Activated naive CD4-positive, alpha-beta T cell treated with anti-CD3 and anti-CD28 coated beads for 36 hours (primary cell): ENCODE measurements at places on chromosomes 6 and 20. TPM values are rescaled to one million over a fixed set of nuclear protein-coding genes. Genes with fewer than 3 reads are reported as not detected.

The SMOC2 gene
- total RNA-seq: not detected

- no peak for DNase-seq
- no peak overlapping the region for H3K27ac ChIP-seq
- no peak overlapping the region for H3K4me3 ChIP-seq
- H3K27me3 ChIP-seq: peaks cover 19% of the 10 kb centered on the region
Observed at GRCh38 chr6:96864216-96865054, 27.2 kb upstream of the GPR63 start.

GRCh38 chr6:106591111-106591825, 38.0 kb downstream of the RTN4IP1 start:
- no peaks in the 10 kb centered on the region for H3K4me1 ChIP-seq
- H3K36me3 ChIP-seq: peaks cover 3% of the 10 kb centered on the region
- no peak overlapping the region for H3K4me3 ChIP-seq
- H3K27me3 ChIP-seq: no peaks in the 10 kb centered on the region

The SLC22A23 gene
- total RNA-seq: 1.4 TPM

GRCh38 chr20:59602546-59603080, 1.7 kb upstream of the PHACTR3 start:
- no peak overlapping the region for H3K4me3 ChIP-seq
- H3K27me3 ChIP-seq: peaks cover 53% of the 10 kb centered on the region
- DNase-seq: no peak
- H3K36me3 ChIP-seq: no peaks in the 10 kb centered on the region

The HLA-DQB1 gene
- 6.2 TPM for total RNA-seq

- H3K4me1 ChIP-seq: no peaks in the 10 kb centered on the region
- DNase-seq: no peak
- H3K4me3 ChIP-seq: no peak overlapping the region
- no peaks in the 10 kb centered on the region for H3K36me3 ChIP-seq
Observed at GRCh38 chr20:61027218-61027617, 224.8 kb upstream of the CDH4 start.

GRCh38 chr6:161133963-161134362, 139.9 kb downstream of the AGPAT4 start:
- no peaks in the 10 kb centered on the region for H3K27me3 ChIP-seq
- no peak for DNase-seq
- no peak overlapping the region for H3K27ac ChIP-seq
- H3K4me3 ChIP-seq: no peak overlapping the region

- H3K36me3 ChIP-seq: no peaks in the 10 kb centered on the region
- H3K27ac ChIP-seq: no peak overlapping the region
- peaks cover 5% of the 10 kb centered on the region for H3K27me3 ChIP-seq
Observed at GRCh38 chr6:146422789-146423375, 120.8 kb upstream of the RAB32 start.

- H3K4me3 ChIP-seq: no peak overlapping the region
- peak; percentile 76 for DNase-seq
- no peaks in the 10 kb centered on the region for H3K4me1 ChIP-seq
- no peaks in the 10 kb centered on the region for H3K36me3 ChIP-seq
- no peaks in the 10 kb centered on the region for H3K27me3 ChIP-seq
- H3K27ac ChIP-seq: no peak overlapping the region
Observed at GRCh38 chr20:38221119-38221589, 39.4 kb downstream of the KIAA1755 start.

The CDKN1A gene
- total RNA-seq: 90.1 TPM

- no peak for DNase-seq
- H3K27ac ChIP-seq: no peak overlapping the region
- no peaks in the 10 kb centered on the region for H3K36me3 ChIP-seq
- no peak overlapping the region for H3K4me3 ChIP-seq
- no peaks in the 10 kb centered on the region for H3K27me3 ChIP-seq
Observed at GRCh38 chr6:9503111-9503761, 911.6 kb downstream of the TFAP2A start.

DNA sequence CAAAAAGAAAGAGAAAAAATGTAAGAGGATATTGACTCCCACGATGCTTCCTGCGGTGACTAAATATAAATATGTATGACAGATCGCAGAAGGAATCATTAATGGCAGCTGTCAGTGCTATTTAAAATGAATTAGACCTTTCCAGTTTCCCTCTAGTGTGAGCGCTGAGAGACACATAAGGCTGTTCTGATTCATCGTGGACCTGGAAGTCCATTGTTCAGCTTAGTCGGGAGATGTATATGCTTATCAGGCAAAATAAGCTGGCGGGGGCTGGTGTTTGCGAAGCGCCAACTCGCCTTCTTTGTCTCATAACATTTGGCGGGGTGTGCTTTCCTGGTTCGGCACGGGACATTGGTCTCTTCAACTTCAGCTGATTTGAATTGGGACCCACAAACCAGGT, 95.4 kb downstream of the CDH4 start:
- H3K4me3 ChIP-seq: no peak overlapping the region
- DNase-seq: no peak
- no peak overlapping the region for H3K27ac ChIP-seq
- no peaks in the 10 kb centered on the region for H3K36me3 ChIP-seq

- H3K27me3 ChIP-seq: no peaks in the 10 kb centered on the region
- H3K4me1 ChIP-seq: peaks cover 51% of the 10 kb centered on the region
- H3K27ac ChIP-seq: no peak overlapping the region
- H3K4me3 ChIP-seq: no peak overlapping the region
- peaks cover 48% of the 10 kb centered on the region for H3K36me3 ChIP-seq
- no peak for DNase-seq
Observed at GRCh38 chr6:111677249-111677990, 71.7 kb upstream of the TRAF3IP2 start.

DNA sequence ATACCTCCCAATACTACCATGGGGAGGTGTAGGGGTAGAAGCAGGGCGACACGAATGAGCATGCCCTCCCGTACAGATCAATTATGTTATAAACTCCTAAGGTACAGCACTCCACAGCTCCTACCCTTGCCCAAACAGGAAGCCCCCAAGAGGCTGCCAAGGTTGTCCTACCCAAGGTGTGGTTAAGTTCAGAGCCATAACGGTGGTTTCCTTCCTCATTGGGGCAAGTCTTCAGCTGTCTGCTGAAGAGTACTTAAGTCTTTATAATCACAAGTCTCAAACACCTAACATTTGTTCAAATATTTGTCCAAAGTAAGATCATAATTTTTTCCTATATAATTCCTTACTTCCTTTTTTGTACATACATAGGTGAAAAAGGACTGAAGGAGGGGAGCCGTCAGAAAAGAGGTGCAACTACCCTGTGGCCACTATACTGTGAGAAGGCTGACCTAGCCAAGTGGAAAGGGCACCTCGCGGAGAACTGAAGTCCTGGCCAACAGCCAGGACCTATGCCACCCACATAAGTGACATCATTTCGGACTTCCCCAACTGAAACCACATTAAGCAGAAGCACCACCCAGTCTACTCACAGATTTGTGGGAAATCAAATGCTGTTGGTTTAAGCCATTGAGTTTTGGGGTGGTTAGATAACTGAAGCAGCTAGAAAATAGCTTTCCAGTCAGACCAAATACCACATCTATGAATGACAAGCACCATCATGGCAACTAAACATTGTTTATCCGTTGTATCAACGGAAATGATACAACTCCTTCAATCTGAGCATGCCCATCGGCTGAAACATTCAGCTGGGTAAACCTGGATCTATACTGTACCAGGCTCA, 2.9 kb upstream of the RAB22A start:
- no peaks in the 10 kb centered on the region for H3K27me3 ChIP-seq
- peak overlapping the region; percentile 90 for H3K27ac ChIP-seq
- peak overlapping the region; percentile 58 for H3K4me3 ChIP-seq
- peaks cover 4% of the 10 kb centered on the region for H3K36me3 ChIP-seq
- DNase-seq: peak; percentile 78
- peaks cover 53% of the 10 kb centered on the region for H3K4me1 ChIP-seq

The PHACTR3 gene
- not detected for total RNA-seq

DNA sequence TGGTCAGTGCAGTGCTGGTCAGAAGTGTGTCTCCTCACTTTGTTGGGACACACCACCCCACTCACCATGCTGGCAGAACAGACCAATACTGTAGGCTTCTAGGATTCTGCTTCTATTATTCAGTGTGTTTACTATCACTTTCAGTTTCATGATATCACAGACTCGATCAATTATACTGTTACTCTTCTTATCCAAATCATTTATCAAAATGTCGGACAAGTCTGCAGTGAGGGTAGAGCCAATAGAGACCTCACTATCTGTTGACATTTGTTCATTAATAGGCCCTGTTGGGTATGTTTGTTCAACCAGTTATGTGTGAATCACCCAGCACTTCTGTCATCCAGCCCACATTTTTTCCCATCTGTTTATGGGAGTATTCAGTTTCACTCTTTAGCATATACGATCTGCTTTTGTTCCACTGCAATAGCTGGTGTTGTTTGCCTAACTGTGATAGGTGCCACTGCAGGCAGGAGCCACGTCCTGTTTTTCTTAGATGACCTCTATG, 140.1 kb downstream of the NRN1 start:
- peaks cover 7% of the 10 kb centered on the region for H3K36me3 ChIP-seq
- peak; percentile 43 for DNase-seq
- peak overlapping the region; percentile 76 for H3K27ac ChIP-seq
- peaks cover 47% of the 10 kb centered on the region for H3K4me1 ChIP-seq
- H3K27me3 ChIP-seq: no peaks in the 10 kb centered on the region
- peak overlapping the region; percentile 64 for H3K4me3 ChIP-seq

DNA sequence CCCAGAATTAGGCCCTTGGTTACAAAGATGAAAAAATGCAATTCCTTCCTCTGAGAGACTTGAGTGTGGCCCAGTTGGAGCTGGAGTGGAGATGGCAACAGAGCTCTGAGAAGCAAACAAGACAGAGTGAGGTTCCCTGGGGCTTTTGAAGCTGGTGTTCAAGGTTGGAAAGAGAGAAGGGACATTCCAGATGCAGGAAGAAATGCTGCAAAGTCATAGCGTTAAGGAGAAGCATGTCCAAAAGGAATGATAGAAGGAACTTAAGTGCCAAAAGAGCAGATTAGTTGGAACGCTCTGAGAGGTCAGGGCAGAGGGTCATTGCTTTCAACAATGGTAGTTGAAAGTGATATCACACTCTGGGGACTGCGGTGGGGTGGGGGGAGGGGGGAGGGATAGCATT, 251.8 kb downstream of the TBC1D7 start:
- H3K27ac ChIP-seq: no peak overlapping the region
- no peaks in the 10 kb centered on the region for H3K4me1 ChIP-seq
- H3K27me3 ChIP-seq: peaks cover 11% of the 10 kb centered on the region
- no peak for DNase-seq
- no peaks in the 10 kb centered on the region for H3K36me3 ChIP-seq
- no peak overlapping the region for H3K4me3 ChIP-seq

The BMP7 gene
- total RNA-seq: not detected

DNA sequence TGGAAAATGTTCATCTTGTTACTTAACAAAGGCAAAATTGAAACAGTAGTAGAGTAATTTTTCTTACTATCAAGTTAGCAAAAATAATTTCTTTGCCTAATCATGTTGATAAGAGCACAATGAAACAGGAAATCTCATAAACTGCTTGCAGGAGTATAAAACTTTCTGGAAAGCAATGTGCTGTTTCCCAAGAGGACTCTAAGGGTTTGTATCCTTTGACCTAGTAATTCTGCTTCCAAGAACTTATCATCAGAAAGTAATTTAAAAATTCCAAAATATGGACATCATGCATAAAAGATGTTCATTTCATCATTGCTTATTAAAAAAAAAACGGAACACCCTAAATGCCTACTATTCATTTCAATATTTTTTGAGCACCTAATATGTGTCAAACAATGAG, 46.1 kb upstream of the TNFAIP3 start:
- H3K4me3 ChIP-seq: no peak overlapping the region
- H3K27ac ChIP-seq: peak overlapping the region; percentile 19
- H3K36me3 ChIP-seq: peaks cover 2% of the 10 kb centered on the region
- peaks cover 86% of the 10 kb centered on the region for H3K4me1 ChIP-seq
- H3K27me3 ChIP-seq: no peaks in the 10 kb centered on the region

The TPX2 gene
- total RNA-seq: 175 TPM

GRCh38 chr20:48957533-48957932, 36.0 kb downstream of the ARFGEF2 start:
- peaks cover 25% of the 10 kb centered on the region for H3K36me3 ChIP-seq
- no peak overlapping the region for H3K4me3 ChIP-seq
- peaks cover 7% of the 10 kb centered on the region for H3K4me1 ChIP-seq
- H3K27me3 ChIP-seq: no peaks in the 10 kb centered on the region
- no peak for DNase-seq
- H3K27ac ChIP-seq: no peak overlapping the region

- no peak overlapping the region for H3K4me3 ChIP-seq
- H3K27ac ChIP-seq: no peak overlapping the region
- peak; percentile 81 for DNase-seq
Observed at GRCh38 chr6:44151348-44152108, 7.1 kb upstream of the CAPN11 start.

- DNase-seq: no peak
- H3K27ac ChIP-seq: no peak overlapping the region
- no peaks in the 10 kb centered on the region for H3K27me3 ChIP-seq
Observed at GRCh38 chr6:22326500-22326899, 29.7 kb upstream of the PRL start.

The RAB44 gene
- 0.05 TPM for total RNA-seq

DNA sequence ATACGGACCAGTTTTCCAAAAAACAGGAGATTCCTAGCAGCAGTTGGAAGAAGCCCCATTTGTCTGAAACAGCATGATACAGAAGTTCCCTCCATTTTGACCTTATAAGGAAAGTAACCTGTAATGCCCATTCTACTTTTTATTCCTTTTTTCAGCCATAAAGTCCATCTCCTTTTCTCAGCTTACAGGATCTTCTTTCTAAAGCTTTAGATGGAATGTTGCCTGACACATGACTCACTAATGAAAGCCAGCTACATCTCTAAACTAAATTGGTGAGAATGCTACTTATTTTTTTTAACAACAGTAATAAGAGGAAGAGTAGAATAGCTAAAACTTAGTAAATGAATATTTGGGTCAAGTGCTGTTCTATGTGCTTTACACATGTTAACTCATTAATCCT, 234.1 kb downstream of the CDH26 start:
- peaks cover 6% of the 10 kb centered on the region for H3K27me3 ChIP-seq
- no peaks in the 10 kb centered on the region for H3K36me3 ChIP-seq
- no peaks in the 10 kb centered on the region for H3K4me1 ChIP-seq
- DNase-seq: no peak
- no peak overlapping the region for H3K27ac ChIP-seq
- no peak overlapping the region for H3K4me3 ChIP-seq

The HLA-DRB1 gene
- total RNA-seq: 4.1 TPM

DNA sequence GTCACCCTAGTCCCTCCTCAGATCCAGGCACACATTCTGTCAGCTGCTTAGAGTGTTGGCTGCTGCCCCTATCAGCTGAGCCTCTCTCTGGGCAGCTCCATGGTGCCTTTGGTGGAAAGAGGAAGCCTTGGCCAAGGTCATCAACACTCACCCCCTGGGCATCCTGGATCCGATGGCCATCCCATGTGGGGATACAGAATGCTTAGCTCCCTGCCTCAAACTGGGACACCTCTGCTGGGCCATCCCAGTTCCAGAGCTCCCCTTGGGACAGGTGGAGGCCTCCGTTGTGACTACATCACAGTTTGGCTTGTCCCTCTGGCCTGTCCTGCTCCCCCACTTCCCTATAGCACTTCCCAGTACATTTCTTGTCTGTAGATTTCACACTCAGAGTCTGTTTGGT, 45.6 kb downstream of the TOX2 start:
- peaks cover 56% of the 10 kb centered on the region for H3K4me1 ChIP-seq
- H3K27ac ChIP-seq: no peak overlapping the region
- no peak overlapping the region for H3K4me3 ChIP-seq
- H3K27me3 ChIP-seq: peaks cover 11% of the 10 kb centered on the region
- no peak for DNase-seq

The BPI gene
- total RNA-seq: not detected

- no peaks in the 10 kb centered on the region for H3K27me3 ChIP-seq
- peaks cover 4% of the 10 kb centered on the region for H3K4me1 ChIP-seq
- H3K4me3 ChIP-seq: no peak overlapping the region
- H3K27ac ChIP-seq: no peak overlapping the region
Observed at GRCh38 chr6:143607974-143608373, 69.8 kb upstream of the PHACTR2 start.
